ENCODE measurements at places on chromosomes 1 and 21. TPM values are rescaled to one million over a fixed set of nuclear protein-coding genes. Genes with fewer than 3 reads are reported as not detected.

Gene AMY1C
- total RNA-seq: not detected

Gene IVL
- not detected for total RNA-seq

Gene KCNA3
- 0.26 TPM for total RNA-seq

Gene NIBAN1
- 4.7 TPM for total RNA-seq

Gene SPRR1B
- total RNA-seq: not detected

Gene RNU1-4
- total RNA-seq: 3,428 TPM

Gene KIF21B
- 8.4 TPM for total RNA-seq

- H3K27ac ChIP-seq: peak overlapping the region; percentile 8
- H3K4me3 ChIP-seq: peak overlapping the region; percentile 13
- peaks cover 10% of the 10 kb centered on the region for H3K4me1 ChIP-seq
- no peaks in the 10 kb centered on the region for H3K27me3 ChIP-seq
- peaks cover 28% of the 10 kb centered on the region for H3K36me3 ChIP-seq
Observed at GRCh38 chr1:31058012-31058411, 7.5 kb downstream of the PUM1 start.

GRCh38 chr1:211534545-211535291, 42.8 kb upstream of the RD3 start:
- H3K27ac ChIP-seq: no peak overlapping the region
- no peak for DNase-seq
- H3K27me3 ChIP-seq: peaks cover 4% of the 10 kb centered on the region
- peaks cover 10% of the 10 kb centered on the region for H3K4me1 ChIP-seq

DNA sequence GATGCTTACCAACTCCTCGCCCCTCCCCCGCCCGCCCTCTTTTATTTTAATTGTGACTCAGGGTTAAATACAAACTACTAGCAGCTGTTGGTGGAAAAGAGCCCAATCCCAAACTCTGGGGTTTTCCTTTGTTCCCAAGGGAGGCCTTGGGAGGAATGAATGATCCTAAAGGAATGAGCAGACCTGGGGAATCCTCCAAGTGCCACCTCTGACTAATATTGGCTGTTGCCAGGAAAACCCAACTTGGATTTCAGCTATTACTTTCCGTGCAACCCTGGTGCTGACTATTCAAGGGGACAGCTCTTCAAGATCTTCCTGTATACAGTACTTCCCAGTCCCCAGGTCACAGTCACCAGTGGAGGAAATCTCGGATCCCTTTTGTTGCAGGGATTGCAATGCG, 1.3 kb upstream of the S100A10 start:
- H3K4me1 ChIP-seq: peaks cover 14% of the 10 kb centered on the region
- H3K4me3 ChIP-seq: peak overlapping the region; percentile 43
- no peak for DNase-seq
- no peaks in the 10 kb centered on the region for H3K36me3 ChIP-seq

DNA sequence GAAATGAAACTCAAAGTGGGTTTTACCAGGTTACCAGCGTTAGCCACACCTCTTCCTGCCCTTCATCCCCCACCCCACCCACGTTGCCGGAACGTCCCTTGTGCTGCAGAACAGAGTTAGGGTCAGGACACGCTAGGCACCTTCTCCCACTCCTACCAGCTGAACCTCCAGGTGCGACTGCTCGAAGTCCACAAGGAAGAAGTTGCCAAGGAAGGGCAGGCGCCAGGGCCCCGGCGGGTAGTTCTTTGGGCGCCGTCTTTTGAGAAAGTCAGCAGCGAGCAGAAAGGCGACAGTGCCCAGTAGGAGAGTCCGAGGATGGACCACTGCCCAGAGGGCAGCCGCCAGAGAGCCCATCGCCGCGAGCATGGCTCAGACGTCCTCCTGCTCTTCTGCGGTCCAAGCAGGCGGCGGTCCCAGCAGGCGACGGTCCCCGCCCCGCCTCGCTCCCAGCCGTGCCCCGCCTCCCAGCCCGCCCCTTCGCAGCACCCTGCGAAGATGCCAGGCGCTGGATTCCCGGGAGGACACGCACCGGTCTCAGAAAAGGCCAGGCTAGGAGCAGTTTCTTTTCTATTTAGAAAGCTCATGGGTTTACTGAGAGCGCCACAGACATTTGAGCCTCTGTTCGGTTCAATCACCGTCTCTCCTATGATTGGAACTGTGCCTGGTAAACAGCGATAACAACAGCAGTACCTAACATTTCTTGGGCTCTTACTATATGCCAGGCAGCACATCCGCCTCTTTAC, at the start of gene CYP2J2:
Gene CYP2J2 (minus strand): TSS at position 393 of the 743 bp plus-strand sequence. CDS start 27 bp downstream, at position 366.
- peak within 1 kb of the TSS; percentile 77 for H3K4me3 ChIP-seq
- peak; percentile 53 for DNase-seq
- H3K27ac ChIP-seq: no peak within 1 kb of the TSS
- peaks cover 1% of the 10 kb centered on the region for H3K27me3 ChIP-seq

DNA sequence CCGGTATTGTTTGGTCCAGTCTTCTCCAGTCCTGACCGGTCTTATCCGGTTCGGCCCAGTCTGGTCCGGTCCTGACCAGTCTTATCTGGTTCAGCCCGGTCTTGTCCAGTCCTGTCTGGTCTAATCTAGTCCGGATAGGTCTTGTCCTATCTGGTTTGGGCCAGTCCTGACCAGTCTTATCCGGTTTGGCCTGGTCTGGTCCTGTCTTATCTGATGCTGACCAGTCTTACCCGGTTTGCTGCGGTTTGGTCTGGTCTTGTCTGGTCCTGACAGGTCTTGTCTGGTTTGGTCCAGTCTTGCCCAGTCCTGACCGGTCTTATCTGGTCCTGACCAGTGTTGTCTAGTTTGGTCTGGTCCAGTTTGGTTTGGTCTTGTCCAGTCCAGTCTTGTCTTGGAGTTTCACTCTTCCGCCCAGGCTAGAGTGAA, 30.1 kb downstream of the DHX9 start:
- peak overlapping the region; percentile 28 for H3K27ac ChIP-seq
- no peaks in the 10 kb centered on the region for H3K4me1 ChIP-seq
- peaks cover 45% of the 10 kb centered on the region for H3K36me3 ChIP-seq

DNA sequence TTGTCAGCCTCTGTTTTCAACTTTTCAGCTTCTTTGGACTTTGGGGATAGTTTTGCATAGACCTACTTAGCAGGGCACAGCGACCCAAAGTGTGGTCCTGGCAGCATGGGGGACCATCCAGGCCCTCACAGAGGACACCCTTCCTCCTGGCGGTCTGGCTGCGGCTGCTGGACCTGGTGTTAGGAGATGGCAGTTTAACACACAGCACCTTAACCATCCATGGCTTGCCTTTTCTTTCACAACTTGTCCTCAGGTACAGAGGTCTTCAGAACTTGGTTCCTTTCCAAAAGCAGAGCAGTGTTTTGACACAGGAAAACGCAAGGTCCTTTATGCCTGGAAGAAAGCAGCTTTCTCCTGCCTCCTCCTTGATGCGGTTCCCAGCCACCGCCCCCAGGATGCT, 68.1 kb downstream of the RHOU start:
- H3K36me3 ChIP-seq: no peaks in the 10 kb centered on the region
- no peak overlapping the region for H3K4me3 ChIP-seq
- DNase-seq: no peak
- H3K27me3 ChIP-seq: peaks cover 3% of the 10 kb centered on the region
- no peaks in the 10 kb centered on the region for H3K4me1 ChIP-seq

DNA sequence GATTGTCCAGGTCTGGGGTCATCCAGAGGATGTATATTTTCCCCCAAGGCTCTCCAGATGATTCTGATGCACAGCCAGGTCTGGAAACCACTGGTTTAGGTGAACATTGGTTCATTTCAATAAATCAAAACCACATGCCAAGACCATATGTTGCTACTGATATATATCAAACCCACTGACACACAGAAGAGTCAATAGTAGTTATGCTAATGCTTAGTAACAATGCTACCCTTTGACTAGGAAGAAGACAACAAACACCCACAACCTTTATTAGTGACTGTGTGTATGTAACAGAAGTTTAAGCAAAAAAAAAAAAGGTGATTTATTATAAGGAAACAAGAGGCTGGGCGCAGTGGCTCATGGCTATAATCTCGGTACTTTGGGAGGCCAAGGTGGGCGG, 35.6 kb upstream of the POU2F1 start:
- H3K4me1 ChIP-seq: no peaks in the 10 kb centered on the region
- no peaks in the 10 kb centered on the region for H3K36me3 ChIP-seq
- no peak for DNase-seq
- no peak overlapping the region for H3K27ac ChIP-seq
- H3K27me3 ChIP-seq: peaks cover 3% of the 10 kb centered on the region
- no peak overlapping the region for H3K4me3 ChIP-seq

DNA sequence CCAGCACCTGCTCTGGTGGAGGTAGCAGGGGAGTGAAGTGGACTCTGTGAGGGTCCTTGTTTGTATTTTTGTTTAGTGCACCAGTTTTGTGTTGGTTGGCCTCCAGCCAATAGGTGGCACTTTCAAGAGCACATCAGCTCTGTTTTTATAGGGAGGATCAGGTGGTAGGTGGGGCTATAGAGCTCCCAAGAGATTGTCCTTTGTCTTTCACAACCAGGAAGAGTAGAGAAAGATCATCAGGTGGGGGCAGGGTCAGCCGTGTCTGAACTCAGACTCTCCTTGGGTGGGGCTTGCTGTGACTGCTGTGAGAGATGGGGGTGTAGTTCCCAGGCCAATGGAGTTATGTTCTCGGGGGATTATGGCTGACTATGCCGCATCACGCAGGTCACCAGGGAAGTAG, 159.8 kb downstream of the ZNF326 start:
- no peaks in the 10 kb centered on the region for H3K4me1 ChIP-seq
- H3K36me3 ChIP-seq: no peaks in the 10 kb centered on the region
- H3K27ac ChIP-seq: no peak overlapping the region
- H3K27me3 ChIP-seq: no peaks in the 10 kb centered on the region
- no peak for DNase-seq

GRCh38 chr21:44087426-44088400, 19.5 kb upstream of the PWP2 start:
- H3K36me3 ChIP-seq: peaks cover 48% of the 10 kb centered on the region
- H3K27ac ChIP-seq: no peak overlapping the region
- no peak for DNase-seq
- H3K27me3 ChIP-seq: no peaks in the 10 kb centered on the region
- peaks cover 11% of the 10 kb centered on the region for H3K4me1 ChIP-seq

DNA sequence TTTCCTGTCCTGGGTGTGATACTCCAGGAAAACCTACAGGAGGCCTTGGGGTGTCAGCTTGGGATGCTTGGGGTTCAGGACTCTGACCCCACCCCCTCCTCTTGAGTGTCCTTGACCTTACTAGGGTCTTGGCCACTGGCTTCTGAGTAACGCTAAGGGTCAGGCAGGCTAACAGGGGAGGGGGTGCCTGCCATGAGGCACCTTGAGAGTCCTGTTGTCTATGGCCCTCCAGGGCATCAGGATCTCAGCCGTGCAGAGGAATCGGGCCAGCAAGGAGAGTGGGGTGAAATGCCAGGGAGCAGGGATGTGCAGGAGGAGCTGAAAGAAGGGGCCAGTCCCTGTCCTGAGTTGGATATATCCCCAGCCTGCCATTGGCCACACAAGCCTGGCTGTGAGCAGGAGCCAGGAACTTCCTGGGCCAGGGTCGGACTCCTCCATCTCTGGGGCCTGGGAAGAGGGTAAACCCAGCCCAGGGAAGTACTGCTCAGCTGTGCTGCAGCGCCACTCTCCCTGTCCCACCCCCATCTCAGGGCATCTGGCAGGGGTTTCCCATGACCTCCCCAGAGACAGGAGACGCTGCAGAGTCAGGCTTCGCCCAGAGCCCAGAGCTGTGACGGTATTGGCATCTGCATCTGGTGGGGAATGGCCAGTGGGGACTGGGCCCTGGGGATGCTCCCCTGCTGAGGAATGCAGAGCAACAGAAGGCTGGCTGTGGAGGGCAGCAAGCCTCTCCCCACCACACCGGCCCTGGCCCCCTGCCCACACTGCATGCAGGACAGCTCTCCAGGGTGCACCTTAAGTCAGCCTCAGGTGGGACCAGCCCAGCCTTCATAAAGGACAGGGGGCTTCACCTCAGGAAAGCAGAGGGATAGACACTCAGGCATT, 6.3 kb downstream of the KIF21B start:
- no peak overlapping the region for H3K27ac ChIP-seq
- H3K27me3 ChIP-seq: peaks cover 10% of the 10 kb centered on the region
- peaks cover 3% of the 10 kb centered on the region for H3K36me3 ChIP-seq
- no peak for DNase-seq

- H3K36me3 ChIP-seq: peaks cover 15% of the 10 kb centered on the region
- no peaks in the 10 kb centered on the region for H3K27me3 ChIP-seq
- H3K4me1 ChIP-seq: peaks cover 19% of the 10 kb centered on the region
- no peak overlapping the region for H3K27ac ChIP-seq
- H3K4me3 ChIP-seq: no peak overlapping the region
Observed at GRCh38 chr1:239897458-239897857, 194.2 kb upstream of the FMN2 start.

GRCh38 chr1:8259498-8260290, 58.2 kb upstream of the SLC45A1 start:
- no peak for DNase-seq
- peaks cover 4% of the 10 kb centered on the region for H3K36me3 ChIP-seq
- H3K27me3 ChIP-seq: peaks cover 4% of the 10 kb centered on the region
- peaks cover 17% of the 10 kb centered on the region for H3K4me1 ChIP-seq

DNA sequence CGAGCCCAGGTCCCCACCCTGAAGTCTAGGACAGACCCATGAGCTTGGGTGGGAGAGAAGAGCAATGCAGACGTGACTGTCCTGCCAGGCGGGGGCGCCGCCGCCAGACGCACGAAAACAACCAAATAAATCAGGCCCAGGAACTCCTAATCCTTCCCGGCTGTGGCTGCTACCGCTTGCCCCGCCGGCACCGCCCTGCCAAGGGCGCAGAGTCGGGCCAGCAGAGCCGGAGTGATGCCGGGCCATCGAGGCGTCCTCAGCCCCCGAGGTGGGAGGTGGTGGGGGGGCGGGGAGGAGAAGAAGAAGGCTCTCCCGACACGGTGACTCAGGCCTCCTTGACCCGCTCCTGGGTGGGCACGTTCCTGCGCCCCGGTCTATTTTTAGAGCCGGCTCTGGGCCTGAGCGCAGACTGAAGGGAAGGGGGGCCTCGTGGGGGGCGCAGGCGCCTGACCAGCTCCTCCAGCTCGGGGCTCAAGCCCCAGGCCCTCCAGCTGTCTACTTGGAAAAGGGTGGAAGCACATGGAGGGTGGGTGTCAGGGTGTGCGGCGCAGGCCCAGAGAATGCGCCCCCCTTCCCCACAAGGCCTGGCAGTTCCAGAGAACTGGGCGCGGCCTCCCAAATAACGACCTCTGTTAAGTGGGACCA, 10.7 kb upstream of the COL16A1 start:
- peaks cover 15% of the 10 kb centered on the region for H3K4me1 ChIP-seq
- no peaks in the 10 kb centered on the region for H3K36me3 ChIP-seq
- H3K27ac ChIP-seq: peak overlapping the region; percentile 42
- peak; percentile 62 for DNase-seq
- H3K27me3 ChIP-seq: peaks cover 12% of the 10 kb centered on the region

DNA sequence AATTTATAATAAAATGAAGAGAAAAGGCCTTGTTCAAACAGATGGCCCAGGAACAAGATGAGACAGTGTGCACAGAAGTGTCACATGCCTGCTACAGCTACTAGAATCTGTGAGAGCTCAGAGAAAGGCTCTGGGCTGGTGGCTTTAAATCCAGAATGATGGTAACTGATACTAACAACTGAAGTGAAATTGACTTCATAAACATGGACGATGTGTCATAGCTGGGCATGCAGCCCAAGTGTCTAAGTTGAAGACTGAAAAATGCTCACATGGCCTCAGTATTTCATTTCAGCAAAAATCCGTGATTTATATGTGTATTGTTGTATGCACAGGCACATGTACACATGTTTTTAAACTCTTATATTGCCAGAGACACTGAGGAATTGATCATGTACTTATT, 208.3 kb upstream of the RUNX1 start:
- H3K36me3 ChIP-seq: no peaks in the 10 kb centered on the region
- H3K27me3 ChIP-seq: no peaks in the 10 kb centered on the region
- H3K27ac ChIP-seq: no peak overlapping the region
- H3K4me1 ChIP-seq: no peaks in the 10 kb centered on the region

- H3K4me1 ChIP-seq: peaks cover 15% of the 10 kb centered on the region
- no peak for DNase-seq
- no peaks in the 10 kb centered on the region for H3K36me3 ChIP-seq
- H3K27ac ChIP-seq: no peak overlapping the region
Observed at GRCh38 chr1:228861832-228862180, 126.5 kb downstream of the RHOU start.
